ENCODE measurements at places on chromosomes 7 and 10.

DNA sequence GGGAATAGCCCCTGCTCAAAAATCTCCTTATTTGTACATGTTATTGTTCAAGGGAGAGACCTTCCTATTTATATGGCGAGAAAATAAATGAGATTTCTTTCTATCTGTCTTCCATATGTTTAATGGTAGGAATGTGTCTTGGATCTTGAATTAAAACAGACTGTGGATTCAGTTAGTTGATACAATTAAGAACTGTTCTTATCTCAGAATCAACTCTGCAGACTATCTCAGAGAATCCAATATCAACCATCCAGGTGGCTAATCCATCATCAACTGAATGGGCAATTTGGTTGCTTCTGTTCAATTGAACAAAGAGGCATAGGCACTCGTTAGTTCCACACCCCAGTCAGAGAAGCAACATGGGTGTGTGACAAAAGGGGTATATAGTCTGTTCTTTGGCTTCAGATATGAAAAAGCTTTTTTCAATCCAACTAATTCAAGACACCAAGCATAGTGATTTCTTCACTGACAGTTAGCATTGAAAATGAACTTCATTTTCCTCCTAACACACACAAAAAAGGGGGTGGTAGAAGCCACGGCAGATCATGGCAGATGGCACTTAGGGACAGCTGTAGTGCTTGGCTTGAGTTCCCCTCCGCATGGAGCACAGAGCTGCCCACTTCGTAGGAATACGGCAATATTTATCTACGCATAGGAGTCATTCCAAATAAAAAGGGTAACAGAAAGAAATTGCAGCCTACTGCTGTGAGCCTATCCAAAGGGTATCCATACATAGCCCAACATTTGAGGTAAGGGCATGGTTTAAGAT, 135.9 kb downstream of the KIAA1217 start:
- DNase-seq, result no peak

GRCh38 chr7:101625031-101625791, 3.9 kb downstream of the MYL10 start:
- no peak for DNase-seq

DNA sequence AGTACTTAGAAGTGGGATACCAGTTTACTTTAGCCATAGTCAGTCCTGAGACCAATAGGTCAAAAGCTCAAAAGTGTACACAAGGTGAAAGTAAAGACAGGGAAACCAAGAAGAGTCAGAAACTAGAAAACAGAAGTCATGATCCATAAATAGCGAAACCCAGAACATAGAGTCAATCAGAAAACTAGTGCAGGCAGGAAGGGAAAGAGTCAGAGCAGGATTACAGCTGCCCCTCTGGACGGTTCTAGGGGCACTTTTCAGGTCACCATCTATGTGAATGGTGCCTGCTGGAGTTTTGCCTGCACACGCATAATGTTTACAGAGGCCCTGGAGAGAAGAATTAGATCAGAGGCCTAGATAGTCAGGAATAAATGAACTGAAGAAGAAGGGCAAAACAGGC, 22.4 kb upstream of the DMTF1 start:
- DNase-seq, result no peak

DNA sequence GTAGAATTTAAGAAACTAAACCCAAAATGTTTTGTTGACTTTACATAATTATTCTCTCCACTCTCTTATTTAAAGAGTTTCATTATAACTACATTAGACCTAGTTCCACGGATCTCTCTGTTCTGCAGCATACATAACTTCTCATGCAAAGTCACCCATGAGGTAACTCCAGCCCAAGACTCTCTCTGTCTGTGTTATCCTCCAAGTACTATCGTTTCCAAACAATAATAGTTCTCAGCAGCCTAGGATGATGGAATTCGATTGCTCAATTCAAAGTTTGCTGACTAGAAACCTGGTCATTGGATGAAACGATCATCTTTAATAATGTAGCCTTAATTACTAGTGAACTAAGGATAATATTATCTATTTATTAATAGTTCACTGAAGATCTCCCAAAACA, 203.1 kb upstream of the PTN start:
- no peak for DNase-seq

- DNase-seq, result no peak
Observed at GRCh38 chr10:100745882-100746783, 751 bp downstream of the PAX2 start.

DNA sequence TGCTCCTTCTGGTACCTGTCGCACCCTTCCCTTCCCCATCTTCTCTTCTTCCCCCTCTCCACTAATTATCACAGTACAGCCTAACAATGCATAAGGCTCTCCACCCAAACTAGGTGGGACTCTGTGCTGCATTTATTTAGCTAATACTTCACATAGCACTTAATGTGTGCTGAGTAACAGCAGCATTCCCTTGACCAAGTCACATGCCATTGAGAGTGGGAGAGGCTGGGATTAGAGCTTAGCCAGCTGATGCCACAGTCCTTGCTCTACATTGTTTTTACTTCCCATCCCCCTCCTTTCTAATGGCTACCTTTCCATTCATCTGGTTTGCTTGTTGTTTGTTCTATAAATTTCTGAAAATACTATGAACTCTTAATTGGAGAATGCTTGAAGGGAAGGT, 426.9 kb downstream of the LRMDA start:
- DNase-seq, result no peak

DNA sequence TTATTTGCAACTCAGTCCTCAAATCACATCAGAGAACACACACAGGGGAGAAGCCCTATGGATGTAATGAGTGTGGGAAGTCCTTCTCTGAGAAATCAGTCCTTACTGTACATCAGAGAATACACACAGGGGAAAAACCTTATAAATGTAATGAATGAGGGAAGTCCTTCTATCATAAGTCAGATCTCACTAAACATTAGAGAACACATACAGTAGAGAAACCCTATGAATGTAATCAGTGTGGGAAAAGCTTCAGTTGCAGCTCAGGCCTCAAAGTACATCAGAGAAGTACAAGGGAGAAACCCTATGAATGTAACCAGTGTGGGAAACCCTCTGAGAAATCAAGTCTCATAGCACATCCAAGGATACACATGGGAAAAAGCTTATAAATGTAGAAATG, 39.0 kb upstream of the ZNF248 start:
- DNase-seq, result no peak

- no peak for DNase-seq
Observed at GRCh38 chr7:71613313-71613712, 481.4 kb downstream of the GALNT17 start.

- peak; percentile 28 for DNase-seq
Observed at GRCh38 chr10:114967071-114967470, 29.1 kb downstream of the TRUB1 start.

- no peak for DNase-seq
Observed at GRCh38 chr7:77827999-77828398, 29.4 kb downstream of the PHTF2 start.

- no peak for DNase-seq
Observed at GRCh38 chr10:50600286-50600685, 23.5 kb downstream of the SGMS1 start.

- peak; percentile 4 for DNase-seq
Observed at GRCh38 chr10:17923728-17924127, 28.0 kb upstream of the SLC39A12 start.

Data from smooth muscle cell of the brain vasculature (primary cell).